Activated gamma-delta T cell treated with Interleukin-2 at 50 U/mL for 16 hours (primary cell): ENCODE measurements at places on chromosomes 7 and 10.

DNA sequence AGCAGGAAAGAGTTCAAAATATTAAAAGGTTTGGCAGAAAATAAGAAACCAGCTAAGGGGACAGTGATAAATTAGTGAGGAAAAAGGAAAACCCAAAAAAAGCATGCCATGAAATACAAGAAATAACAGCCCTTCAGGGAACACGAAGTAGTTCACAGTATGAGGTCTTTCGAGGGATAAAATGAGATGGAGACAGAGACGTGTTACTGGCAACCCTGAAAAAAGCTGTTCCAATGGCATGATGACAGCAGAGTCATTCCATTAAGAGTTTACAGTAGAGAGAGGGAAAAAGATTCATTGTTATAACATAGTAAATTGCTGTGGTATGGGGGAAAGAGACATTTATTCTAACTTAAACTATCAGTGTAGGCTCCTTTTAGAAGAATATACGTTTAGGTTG is 391.2 kb downstream of the ANKRD7 start:
- no peak for DNase-seq

DNA sequence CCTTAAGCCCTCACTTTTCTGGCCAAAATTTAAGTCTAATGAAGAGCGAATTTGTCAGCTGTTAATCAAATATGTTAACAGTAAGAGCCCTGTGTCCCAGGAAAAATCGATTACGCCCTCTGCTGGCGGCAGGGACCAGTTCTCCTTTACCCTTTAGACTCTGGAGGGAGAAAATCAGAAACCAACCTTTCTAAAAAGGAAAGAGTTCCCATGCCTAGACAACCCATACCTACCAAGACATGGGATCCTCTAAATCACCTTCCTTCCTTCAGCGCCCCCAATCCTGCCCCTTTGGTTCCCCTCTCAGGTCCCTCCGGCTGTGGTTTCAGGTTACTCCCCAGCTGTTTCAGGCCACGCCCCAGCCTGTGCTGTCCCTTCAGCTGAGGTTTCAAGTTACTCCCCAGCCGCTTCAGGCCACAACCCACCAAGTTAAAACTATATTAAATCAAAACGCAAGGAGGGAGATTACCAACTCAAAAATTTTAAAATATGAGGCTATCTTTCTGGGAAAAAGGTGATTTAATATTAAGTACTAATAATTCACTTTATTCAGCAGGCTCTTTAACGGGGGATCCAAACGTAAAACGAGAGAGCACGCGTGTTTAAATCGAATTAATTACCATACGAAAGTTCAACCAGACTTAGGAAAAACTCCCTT is 1.4 kb upstream of the AKR1B15 start:
- peak; percentile 64 for DNase-seq

DNA sequence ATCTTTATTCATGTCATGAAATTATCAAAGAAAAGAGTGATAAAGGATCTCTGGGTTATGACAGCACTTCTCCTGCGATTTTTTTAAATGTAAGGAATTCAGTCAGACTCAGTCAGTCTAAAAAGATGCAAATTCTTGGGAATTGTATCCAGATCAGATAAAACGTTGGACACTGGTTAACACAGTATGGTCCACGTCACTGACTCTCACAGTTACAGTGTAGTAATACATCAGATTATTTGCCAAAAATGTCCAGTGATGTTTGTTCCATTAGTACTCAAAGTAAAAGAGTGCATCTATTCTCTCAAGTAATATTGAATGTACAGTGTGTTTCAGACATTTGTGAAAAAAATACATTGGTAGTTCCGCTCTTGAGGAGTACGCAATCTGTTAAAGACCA is 224.5 kb downstream of the PCDH15 start:
- DNase-seq, result no peak

DNA sequence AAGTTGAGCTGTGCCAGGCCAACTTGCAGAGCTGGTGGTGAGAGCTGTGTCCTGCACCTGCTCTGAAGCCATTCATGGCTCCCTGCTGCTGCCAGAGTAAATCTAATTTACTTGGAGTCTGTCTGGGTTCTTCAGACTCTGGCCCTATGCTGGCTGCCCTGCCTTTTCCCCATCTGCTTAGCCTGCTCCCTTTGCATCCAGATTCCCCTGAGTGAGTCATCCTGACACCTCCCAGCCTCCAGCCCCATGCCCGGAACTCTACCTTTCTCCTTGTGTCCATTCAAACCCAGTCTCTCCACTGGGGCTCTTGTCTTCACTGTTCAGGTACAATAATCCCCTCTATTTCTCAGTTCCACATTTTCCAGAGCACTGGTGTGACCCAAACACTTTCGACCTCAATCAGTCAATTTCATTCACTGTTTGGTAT is 434.4 kb upstream of the ZMIZ1 start:
- DNase-seq, result no peak

DNA sequence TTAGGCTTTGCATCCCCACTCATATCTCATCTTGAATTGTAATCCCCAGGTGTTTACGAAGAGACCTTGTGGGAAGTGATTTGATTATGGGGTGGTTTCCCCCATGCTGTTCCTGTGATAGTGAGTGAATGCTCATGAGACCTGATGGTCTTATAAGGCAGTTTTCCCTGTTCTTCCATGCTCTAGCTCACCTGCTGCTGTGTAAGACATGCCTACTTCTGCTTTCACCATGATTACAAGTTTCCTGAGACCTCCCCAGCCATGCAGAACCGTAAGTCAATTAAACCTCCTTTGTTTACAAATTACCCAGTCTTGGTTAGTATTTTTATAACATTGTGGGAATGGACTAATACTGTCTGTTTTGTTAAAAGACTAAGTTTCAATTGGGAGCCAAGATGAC is 35.3 kb upstream of the ZNF92 start:
- DNase-seq, result no peak

GRCh38 chr10:43354879-43355380 is 16.5 kb upstream of the FXYD4 start:
- DNase-seq, result no peak

DNA sequence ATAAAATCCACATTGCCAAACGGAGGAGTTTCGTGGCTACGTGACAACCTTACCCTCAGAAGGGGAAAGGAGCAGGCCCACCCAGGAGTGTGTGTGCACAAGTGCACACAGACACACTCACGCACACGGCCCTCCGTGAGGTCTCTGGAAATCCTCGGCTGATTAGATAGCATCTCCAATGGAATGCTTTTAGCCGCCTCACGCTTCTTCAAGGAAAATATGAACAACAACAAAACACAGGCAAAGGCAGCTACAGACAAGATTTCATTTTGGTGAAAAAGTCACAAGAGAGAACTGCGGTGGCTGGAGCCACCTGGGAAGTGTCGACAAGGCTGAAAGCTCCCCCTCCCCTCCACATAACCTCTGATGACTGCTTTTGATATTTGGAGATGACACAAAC is 391.8 kb upstream of the MKI67 start:
- no peak for DNase-seq

DNA sequence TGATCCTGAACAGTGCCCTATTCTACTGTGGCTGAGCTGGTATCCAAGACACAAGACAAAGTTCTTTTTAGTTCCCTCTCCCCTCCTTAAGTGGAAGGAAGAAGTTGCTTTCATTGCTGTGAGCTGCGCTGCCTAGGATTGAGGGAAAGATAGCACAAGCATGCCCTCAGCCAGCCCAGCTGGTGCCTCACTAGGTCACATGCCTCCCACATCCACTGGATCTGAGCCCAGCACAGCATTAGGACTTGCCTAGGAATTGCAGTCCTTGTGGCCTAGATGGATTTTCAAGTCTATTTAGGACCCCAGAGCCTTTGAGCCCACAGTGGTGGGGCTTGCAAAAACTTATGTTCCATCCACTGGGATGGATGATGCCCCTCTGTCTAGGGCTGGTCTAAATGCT is 214.2 kb downstream of the ZNF248 start:
- DNase-seq, result no peak

DNA sequence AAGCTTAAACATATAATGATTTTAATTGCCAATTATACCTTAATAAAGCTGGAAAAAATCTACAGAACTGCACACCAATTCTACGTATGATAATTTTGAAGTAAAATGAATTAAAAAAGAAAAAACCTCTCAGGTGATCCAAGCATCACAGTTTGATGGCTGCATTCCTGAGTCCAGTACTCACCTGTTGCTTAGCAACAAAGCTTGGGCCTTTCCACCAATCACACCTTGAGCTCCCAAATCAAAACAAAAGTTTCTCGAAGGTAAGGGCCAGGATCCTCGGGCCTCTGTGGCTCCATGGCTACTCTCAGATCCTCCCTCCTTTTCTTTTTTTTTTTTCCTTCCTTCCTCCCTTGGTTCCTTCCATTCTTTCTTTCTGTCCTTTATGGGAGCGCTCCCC is 137.2 kb upstream of the PCBD1 start:
- no peak for DNase-seq

- no peak for DNase-seq
Measured at GRCh38 chr10:17703706-17704105, 48.3 kb upstream of the TMEM236 start.

DNA sequence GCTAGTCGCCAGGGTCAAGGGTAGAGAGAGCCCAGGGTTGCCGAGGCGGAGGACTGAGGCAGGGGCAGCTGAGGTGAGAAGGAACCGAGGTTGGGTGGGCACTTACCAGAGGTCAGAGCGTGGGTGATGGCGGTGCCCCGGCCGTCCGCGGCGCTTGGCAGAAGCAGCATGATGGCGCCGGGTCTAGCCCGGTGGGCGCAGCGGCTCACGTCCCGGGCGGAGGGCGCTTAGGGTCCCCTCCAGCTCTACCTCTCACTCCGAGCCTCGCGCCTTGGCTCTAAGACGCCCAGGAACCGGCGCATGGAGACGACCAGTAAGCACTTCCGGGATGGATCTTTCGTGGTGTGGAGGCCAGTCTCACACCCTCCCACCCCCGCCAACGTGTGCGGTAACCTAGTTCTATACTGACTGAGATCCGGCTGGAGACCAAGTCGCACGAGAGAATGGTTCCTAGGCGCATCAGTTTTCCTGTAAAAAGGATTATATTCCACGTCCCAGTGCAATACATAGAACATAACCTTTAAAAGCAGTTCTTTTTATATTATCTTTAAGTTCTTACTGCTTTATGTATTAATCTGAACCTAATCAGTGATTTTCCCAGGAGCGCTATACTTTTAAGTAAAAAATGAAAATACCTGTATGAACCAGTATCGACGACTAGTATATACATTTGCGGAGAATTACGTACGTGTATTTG is at the start of gene DNAJC2:
Gene DNAJC2, minus strand, starts transcription at position 315 of the 697 bp plus-strand sequence. Its CDS starts 145 bp downstream, at position 170.
- peak; percentile 82 for DNase-seq

- no peak for DNase-seq
Measured at GRCh38 chr10:77002872-77003271, 634.7 kb downstream of the KCNMA1 start.

- no peak for DNase-seq
Measured at GRCh38 chr10:94878649-94879048, 59.8 kb upstream of the CYP2C9 start.

GRCh38 chr7:1234881-1235500 is 2.3 kb downstream of the UNCX start:
- DNase-seq, result no peak

DNA sequence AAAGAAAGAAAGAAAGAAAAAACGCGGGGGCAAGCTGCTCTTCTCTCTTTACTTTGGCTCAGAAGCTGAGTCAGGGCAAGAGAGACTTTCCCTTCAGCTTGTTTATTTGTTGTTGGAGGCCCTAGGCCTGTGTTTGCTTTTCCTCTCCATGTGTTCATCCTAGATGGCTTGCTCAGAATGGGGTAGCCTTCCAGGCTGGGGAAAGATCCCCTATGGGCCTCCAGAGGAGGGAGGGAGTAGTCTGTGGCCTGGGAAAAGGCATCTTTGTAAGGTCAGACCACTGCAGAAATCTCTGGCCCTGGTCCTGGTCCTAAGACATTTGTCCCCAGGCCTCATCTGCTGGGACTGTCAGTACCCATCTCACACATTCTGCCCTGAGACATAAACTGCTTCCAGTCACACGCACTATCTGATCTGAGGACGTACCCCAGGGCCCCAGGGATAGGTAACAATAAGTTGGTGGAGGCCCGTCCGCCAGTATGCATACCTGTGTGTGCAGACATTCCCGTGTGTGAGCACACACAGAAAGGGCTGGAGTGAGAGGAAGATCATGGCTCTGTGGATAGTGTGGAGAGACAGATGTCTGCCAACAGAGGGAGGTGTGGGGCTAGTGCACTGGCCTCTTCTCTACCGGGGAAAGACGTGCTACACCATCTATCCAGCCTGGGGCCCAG is 4.9 kb upstream of the SCD start:
- peak; percentile 36 for DNase-seq

DNA sequence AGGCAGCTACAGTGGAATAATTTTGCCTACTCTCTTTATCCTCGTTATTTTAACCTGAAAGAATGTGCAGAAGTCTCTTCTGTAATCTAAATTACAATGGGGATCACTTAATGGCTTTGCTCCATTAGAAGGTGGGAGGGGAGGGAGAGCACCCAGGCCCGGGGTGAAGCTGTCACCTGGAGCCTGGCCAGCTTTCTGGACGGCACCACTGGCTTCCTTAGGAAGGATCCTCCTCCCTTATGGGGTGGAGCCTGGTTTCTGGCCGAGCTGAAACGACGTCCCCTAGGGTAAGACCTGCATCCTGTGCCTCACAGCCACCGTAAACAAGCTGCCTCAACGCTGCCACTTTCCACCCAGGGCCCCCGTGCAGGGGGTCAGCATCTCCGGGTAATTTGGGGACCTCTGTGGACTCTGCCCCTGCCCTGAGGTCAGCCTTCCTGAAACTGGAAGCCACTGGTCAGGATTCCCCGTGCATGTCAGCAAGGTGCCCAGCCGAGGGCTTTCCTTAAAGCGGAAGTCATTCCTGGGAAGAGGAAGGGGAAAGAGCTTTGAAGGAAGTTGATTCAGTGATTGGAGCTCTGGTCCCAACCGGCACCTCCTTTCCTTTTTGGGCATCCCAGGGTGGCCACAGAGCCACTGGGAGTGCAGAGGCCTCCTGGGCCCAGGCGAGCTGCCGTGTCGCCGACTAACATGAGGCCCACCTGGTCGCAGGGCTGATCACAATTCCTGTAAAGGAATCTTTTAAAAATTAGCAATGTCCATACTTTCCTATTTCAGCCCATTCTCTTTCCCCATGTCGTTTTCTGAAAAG is 569.1 kb downstream of the DNAJB6 start:
- no peak for DNase-seq

DNA sequence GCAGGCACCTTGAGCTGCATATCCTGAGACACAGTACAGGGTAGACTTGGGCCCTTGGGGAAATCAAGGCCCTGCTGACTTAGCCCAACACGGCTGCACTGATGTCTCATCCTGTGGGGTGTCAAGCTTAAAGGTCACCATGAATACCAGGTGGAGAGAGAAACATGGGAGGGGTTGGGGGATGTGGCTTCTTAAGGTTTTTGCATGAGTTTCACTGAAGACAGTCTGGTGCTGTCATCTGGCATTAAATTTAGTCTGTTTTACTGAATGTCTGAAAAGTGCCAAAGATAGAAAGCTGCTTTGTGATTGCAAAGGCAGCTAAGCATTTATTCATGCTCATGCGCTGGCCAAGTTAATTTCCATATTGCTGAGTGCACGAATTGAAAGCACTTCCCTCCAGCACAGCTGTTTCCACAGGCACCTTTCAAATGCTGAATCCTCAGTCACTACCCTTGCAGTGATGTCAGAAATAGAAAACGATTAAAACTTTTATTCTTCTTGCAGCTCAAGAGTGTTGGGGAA is 102.1 kb downstream of the OSBPL3 start:
- no peak for DNase-seq
